Urinary bladder (tissue), 4 donors: ENCODE measurements at places on chromosomes 13 and 19. TPM values are rescaled to one million over a fixed set of nuclear protein-coding genes. Genes with fewer than 3 reads are reported as not detected.

DNA sequence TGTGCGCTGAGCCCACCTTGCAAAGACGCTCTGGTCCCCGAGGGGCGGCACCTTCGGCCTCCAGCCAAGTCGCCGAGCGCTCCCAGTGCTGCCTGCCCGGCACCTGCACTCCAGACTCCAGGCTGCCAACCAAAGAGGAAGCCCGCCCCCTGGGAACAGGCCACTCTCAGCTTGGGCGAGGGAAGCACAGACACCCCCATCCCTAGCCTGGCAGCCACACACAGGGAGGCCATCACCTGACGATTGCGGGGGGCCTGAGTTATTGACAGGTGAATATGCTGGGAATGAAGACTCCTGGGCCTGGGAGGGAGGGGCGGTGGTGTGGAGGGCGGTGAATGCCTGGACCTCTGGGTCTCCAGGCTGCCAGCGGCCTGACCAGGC is 10.3 kb upstream of the ZNF492 start:
- DNase-seq = no peak

DNA sequence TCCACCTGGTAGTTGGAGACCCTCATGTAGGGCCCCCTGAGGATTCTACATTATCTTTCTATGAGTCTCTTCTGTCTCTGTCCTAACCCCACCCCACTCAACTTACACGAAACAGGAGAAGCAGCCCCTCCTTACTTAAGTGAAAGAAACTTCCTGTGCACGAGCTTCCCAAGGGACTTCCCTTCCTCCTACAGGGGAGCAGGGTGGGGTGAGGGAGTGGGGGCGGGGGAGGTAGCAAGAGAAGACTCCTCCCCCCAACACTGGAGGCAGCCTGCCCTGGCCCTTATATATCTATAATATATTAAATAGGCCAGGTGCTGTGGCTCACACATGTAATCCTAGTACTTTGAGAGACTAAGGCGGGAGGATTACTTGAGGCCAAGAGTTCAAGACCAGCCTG is 5.5 kb upstream of the PDE4C start:
- DNase-seq = no peak

DNA sequence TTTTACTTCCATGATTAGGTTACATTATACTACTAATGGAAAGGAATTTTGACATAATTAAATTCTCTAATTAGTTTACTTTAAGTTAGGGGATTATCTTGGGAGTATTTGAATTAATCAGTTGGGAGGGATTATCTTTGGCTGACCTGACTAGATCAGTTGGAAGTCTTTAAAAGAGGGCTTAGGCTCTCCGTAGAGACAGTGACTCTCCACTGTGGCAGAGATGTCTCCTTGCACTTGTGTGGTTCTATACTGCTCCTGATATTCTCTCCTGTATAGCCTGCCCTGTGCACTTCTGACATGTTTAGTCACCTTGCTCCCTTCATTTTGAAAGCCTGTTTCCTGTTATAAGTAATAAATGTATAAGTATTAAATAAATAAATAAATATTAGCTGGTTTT is 1612.3 kb upstream of the PRR20A start:
- no peak for DNase-seq

GRCh38 chr19:16371540-16371986 is 46.9 kb downstream of the KLF2 start:
- DNase-seq = peak; percentile 46

DNA sequence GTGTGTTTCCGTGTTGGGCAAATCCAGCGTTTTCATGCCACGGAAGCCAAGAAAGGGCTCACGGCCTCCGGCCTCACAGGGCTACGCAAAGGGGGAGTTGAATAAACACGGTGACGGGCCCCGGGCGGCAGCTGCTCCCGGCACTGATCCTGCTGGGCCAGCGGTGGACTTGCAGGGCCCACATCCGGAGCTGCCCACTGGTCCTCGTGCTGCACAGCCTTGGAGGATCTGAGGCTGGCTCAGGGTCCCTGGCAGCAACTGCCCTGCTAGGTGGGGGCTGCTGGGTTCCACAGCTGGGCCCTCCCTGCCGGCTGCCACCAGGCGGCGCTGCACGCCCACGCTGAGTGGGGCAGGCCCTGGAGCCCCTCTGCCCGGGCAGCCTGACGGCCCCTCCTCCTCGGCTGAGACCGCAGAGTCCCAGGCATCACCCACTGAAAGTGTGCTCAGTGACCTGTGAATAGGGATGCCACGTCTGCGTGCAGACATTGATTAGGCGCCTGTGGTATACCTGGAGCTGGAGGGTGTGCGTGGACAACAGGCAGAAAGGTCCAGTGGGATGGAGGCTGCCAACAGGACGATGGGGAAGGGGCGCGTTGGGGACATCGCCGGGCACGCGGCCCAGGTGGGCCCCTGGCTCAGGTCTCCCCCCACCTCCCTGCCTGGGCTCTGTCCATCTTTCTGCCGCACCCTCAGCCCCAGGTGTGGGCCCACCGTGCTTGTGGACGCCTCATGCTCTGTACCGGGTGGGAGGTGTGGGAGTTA is 5.3 kb upstream of the HCN2 start:
- no peak for DNase-seq

DNA sequence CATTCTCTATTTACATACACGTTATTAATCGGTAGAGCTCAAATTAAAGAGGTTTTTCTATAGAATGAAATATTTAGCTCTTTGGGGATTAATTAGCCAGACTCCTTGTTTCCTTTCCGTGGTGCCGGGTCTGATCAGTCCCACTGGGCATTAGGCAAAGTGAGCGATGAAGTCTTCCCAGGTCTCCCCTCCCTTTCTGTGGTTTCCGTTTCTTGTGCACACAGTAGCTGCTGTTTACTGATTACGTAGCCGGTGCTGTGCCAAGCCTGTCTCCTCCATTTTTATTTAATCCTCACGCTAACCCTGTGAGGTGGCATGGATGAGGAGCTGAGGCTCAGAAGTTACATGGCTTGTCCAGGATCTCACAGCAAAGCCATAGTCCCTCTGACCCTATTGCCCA is 9.0 kb downstream of the SLC25A15 start:
- DNase-seq = no peak

Gene PTPRH
- total RNA-seq = 3.6 TPM

Gene ADGRE3
- total RNA-seq = 0.16 TPM

Gene ZNF729
- not detected for total RNA-seq

Gene ZNF799
- total RNA-seq = 12.3 TPM

Gene STK24
- 73.4 TPM for total RNA-seq
